ENCODE measurements at places on chromosomes 4 and X.

DNA sequence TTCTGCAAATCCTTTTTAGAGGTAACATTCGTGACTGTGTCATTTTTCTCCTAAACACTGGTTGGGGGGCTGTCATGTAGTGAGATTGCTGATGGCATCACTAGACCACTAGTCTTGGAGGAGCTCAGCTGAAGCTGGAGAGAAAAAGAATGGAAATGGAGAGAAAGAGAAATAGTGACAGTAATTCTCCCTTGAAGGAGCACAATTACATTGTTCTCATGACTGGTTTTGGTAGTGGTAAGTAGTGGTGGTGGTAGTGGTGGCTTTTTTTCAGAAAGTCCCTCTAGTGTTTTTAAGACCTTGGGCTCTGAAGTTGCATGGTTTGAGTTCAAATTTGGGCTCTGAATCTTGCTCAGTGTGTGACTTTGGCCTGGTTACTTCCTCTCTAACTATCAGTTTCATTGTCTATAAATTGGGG lies 99.8 kb downstream of the LARP7 start:
- DNase-seq, result no peak

DNA sequence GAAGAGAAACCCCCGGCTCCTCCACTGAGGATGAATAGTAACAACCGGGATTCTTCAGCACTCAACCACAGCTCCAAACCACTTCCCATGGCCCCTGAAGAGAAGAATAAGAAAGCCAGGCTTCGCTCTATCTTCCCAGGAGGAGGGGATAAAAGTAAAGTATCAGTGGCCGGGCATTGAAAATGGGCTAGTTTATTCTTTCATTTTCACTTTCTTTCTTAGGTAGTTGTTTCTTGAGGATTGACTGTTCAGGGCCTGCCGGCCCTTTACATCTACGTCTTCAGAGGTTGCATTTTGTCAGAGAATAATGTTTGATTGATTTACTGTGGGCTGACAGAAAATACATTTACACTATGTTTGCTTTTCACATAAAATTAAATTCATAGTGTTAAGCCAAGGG lies 27.1 kb downstream of the PAK3 start:
- no peak for DNase-seq

GRCh38 chrX:107452581-107452980 lies 3.1 kb downstream of the FRMPD3 start:
- DNase-seq, result no peak

GRCh38 chrX:68941385-68941952 lies 112.6 kb downstream of the EFNB1 start:
- DNase-seq, result no peak

GRCh38 chrX:45669715-45670340 lies 469.2 kb upstream of the DIPK2B start:
- DNase-seq, result no peak

GRCh38 chrX:4708970-4709760 lies 995.7 kb upstream of the PRKX start:
- no peak for DNase-seq

- no peak for DNase-seq
Observed at GRCh38 chr4:128281354-128281753, 6.3 kb downstream of the PGRMC2 start.

GRCh38 chr4:37908488-37909331 lies 17.8 kb downstream of the TBC1D1 start:
- no peak for DNase-seq

DNA sequence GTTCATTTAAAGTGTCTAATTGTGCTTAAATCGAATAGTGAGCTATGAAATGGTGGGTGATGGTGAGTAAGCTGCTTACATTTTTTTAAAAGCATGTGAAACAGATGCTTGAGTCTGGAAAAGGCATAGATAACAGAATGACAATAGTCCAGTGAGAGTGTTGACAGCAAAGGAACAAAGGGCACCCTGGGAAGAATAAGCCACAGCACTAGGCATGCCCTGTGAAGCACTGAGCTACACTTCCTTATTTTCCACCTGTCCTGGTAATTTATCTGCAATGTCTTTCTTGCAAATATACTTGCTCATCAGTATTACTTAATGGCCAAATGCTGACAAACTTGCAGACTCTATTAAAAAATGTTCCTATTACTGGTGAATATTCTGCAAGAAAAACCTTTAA lies 168.7 kb downstream of the PRDM5 start:
- peak; percentile 30 for DNase-seq

Measured in SK-N-SH (cell line).